ENCODE measurements at places on chromosomes 2 and 18.

DNA sequence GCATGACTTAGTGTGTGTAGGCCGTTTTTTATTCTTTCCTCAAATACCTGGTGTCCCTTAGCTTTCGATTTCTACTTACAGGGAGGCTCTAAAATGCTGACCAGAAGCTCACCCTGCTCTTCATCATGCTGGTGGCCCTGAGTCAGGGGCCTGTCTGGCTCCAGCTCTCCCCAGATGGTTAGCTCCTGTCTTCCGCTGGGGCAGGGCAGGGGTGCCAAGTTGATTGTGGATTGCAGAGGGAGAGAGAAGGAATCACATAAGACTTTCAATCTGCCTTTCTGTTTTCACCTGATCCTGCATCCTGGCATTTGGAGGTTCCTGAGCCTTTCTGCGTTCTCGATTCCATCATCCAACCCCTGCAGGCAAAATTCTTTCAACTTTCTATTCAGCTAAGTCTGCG, 4.2 kb downstream of the CIB4 start:
- DNase-seq = no peak

DNA sequence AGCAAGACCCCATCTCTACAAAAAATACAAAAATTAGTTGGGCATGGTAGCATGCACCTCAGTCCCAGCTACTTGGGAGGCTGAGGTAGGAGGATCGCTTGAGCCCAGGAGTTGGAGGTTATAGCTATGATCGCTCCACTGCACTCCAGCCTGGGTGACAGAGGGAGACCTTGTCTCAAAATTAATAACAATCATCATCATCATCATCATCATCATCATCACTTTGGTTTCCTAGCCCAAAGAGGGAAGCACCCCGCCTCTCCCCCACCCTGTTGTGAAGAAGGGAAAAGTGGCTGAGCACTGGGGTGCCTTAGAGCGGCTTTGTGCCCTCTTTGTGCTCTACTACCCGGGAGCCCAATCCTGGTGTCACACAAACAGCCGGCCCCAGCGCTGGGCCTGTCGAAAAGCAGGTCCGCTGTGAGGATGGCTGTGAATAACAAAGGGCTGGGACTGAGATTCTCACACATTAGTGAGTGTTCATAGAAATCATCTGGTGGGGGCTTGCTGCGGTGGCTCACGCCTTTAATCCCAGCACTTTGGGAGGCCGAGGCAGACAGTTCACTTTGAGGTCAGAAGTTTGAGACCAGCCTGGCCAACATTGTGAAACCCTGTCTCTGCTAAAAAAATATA, 42.6 kb upstream of the ASXL2 start:
- DNase-seq = no peak

GRCh38 chr2:64730551-64731262, 77.0 kb upstream of the SERTAD2 start:
- DNase-seq = peak; percentile 68

DNA sequence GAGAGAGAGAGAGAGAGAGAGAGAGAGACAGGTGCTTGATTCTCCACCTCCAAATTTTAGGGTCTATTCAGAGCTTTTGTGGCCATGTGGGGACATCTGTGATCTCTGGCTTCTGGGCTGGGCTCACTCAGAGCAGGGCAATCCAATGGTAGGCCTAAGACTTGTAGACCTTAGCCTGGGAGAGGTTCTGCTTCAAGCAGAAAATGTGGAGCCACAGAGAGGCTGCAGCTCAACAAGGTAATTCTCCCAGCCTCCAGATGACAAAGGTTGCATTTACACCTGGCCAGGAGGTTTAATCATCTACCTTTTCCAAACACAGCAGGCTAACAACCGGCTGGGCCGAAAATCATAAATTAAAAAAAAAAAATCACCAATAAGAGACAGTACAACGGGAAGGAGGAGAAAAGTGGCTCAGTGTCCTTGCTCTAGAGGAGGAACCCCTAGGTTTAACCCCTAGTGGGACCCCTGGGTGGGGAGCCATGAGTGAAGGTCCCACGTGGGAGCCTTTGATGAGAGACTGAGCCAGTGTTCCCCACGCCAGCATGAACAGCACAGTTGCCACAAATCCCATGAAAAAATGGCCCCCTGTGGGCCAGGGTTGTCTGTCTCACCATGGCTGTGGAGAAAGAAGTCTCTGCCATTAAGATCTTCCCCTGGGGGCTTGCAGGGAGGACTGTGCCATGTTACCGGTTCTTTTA, 124.0 kb upstream of the GATA6 start:
- no peak for DNase-seq

- DNase-seq = no peak
Observed at GRCh38 chr2:37837628-37838328, 87.3 kb upstream of the RMDN2 start.

DNA sequence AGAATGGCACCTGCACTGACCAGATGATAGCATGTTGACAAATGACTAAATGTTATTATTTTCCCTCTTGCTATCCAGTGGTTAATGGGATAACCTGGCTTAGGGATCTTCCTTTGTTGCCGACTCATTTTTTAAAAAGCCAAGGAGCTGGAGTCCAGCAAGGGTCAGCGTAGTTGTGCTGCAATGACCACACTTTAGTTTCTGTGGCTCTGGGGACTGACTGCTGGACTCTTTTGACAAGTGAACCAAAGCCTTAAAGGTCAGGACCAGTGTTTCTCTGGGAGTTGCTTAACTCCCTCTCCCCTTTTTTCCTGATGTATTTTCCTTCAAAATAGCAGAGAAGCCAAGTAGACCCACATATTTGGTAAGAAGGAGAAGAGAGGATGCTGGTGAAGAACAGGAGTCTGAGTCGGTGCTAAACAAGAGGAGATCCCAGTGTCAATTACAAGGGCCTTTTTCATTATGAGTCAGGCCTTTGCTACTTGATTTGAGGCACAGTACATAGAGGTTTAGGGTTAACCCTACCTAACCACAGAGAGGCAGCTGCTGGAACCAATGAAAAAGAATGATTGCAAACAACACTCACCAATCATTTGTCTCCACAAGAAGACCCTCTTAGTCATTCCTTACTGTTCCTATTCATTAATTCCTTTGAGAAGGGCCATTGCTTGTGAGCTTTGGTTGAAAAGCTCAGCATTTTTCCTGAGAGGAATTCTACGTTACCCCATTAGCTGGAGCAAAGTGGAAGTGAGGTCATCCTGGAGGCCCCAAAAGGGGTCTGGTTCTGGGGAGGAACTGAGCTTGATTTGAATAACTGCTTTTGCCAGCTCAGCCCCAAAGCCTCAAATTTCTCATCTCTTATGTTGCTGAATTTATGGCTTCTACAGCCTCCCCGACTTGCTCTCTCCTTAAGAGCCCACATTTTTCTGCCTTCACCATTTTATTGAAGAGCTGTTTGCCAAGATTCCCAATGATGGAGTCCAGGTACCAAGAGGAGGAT, 137.6 kb upstream of the HNMT start:
- DNase-seq = no peak

DNA sequence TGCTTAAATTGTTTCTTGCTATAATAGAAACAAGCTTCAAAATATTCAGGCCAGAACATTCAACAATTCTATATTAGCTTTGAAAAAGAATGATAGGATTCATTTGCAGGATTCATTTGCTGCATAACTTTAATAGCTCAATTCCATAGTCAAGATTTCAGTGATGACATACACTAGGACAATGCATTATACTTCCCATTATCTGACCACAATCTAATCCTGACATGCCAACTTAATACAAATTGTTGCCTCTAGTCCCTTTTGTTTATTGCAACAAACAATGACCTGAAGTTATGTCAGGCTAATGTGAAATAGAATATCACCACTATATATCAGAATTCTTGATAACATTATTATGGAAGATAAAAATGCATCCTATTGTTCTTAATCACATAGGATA, 169.4 kb downstream of the DNAH7 start:
- DNase-seq = no peak

- DNase-seq = no peak
Observed at GRCh38 chr2:37230581-37230980, 815 bp downstream of the CEBPZ start.

DNA sequence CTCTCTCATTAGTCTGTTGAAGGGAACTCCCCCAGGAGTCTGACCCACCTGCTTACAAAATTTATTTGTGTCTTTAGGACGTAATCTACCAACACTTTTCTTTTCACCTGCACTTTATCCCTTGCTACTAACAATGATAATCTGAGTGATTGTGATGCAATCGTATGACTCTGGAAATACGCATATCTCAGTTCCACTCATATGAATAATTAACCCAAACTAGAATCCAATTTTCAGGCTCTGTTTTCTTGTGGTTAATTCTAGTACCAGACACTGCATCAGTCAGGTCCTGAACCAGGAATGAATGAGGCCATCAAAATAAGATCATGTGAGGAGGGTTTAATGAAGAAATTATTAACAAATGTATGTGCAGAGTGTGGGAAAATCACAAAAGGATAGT, 158.4 kb upstream of the SRD5A2 start:
- no peak for DNase-seq

DNA sequence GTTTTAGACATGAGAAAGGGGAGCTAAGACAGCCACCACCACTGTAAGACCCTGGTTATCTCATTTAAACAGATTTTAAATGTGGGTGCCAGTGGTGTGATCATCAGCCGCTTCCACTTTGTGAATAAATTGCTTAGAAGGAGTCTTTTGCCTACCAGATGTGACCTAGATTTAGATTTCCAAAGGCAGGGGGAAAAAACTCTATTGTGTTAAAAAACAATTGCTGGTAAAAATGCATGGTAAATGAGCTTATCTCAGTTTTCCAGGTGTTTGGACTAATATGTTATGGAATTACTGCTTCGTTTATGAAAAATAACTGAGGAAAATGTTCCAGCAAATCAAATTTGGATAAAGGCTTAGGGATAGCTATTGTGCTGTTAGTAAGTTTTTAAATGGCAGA, 466.3 kb upstream of the RAB12 start:
- no peak for DNase-seq

- DNase-seq = no peak
Observed at GRCh38 chr2:191933307-191934105, 86.6 kb upstream of the CAVIN2 start.

DNA sequence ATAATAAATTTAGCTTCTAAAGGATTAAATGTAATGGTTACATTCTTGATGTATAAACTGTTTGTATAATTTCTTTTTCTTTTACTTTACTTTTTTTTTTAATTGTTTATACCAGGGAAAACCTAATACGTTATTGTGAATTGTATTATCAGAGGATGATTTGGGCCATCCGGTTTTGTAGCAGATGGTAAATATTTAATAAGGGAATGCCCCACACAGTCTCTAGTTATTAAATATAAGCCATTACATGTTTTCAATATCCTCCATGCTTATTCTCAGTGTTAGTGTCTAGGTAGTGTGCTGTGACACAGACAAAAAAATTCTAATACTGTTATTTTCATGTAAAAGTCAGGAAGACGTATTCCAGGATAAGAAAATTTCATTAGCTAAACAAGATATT, 553.9 kb downstream of the ZNF804A start:
- no peak for DNase-seq

- DNase-seq = peak; percentile 19
Observed at GRCh38 chr2:19883486-19883885, 18.3 kb downstream of the TTC32 start.

- no peak for DNase-seq
Observed at GRCh38 chr2:142897807-142898206, 20.3 kb downstream of the KYNU start.

DNA sequence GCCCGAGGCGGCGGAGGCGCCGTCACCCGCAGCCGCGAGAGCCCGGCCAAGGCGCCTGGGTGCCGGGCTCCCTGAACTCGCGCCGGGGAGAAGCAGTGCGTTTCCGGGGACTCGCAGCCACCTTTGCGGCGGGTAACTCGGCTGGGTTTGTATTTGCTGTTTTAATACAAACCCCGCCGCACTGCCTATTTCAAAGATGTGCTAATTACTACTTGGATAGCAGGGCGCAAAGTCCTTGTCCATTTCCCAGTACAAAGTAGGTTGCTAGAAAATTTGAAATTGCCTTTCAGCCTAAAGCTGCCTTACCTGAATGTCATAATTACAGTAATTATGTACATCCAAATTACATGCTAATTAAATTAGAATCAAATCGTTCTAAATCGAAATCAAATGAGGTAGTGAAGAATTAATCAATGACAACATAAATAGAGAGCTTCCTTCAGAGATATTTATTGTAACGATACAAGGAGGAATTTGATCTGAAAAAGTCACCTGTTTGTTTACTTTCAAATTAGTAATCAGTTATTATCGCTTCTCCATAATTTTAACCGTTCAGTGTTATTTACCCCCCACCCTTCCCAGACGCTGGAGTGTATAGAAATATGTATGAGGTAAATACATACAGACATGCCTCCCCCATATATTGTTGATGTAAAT, 8.1 kb downstream of the SP9 start:
- peak; percentile 50 for DNase-seq

- DNase-seq = no peak
Observed at GRCh38 chr2:39265315-39265714, 21.5 kb upstream of the CDKL4 start.

DNA sequence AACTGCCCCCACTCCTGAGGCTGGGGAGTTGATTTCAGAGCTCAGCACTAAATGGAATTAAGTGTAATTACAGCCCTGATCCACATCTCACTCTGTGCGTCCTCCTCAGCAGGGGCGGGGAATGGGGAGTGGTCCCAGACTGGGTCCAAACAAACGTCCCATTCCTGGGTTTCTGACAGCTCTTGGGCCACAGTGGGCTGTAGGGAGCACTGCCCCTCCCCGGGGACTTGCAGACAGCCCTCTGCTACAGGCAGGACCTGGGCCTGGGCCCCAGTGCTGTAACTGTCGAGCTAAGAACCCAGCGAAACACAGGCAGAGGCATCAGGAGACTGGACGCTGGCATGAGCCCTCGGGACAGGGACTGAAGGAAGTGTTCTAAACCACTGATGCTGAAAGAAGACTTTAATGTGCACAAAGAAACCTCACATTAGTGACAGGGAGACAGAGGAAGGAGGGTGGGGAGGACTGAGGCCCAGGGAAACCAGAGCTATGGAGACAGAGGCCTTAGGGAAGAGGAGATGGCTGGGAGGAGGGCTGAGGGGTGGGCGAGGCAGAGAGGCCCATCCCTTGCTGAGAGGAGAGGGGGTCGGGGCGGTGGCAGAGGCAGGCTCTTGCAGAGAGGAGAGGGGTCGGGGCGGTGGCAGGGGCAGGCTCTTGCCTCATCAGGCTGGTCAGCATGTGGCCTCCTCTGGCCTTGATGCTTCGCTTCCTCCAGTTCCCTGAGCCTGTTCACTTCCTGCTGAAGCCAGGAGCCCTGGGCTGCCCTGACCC, 5.8 kb upstream of the SEMA4C start:
- no peak for DNase-seq

DNA sequence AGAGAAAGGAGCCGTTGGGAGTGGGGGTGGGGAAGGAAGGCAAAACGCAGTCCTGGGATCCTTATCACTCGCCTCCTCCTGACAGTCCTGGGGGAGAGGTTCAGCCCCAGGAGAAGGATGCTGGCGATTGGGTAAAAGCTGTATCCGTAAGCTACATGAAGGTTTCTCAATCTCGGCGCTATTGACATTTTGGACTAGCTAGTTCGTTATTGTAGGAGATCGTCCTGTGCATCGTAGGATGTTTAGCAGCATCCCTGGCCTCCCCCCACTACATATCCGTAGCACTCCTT, 511 bp upstream of the TP53I3 start:
- no peak for DNase-seq

GRCh38 chr18:48173557-48173956, 235.6 kb downstream of the ZBTB7C start:
- DNase-seq = no peak

- DNase-seq = no peak
Observed at GRCh38 chr2:20882466-20883170, 59.7 kb upstream of the LDAH start.
